ENCODE measurements at places on chromosomes 2 and 18. TPM values are rescaled to one million over a fixed set of nuclear protein-coding genes. Genes with fewer than 3 reads are reported as not detected.
A peak's percentile ranks its signal among the peaks of the same experiment; 100 is the strongest.

DNA sequence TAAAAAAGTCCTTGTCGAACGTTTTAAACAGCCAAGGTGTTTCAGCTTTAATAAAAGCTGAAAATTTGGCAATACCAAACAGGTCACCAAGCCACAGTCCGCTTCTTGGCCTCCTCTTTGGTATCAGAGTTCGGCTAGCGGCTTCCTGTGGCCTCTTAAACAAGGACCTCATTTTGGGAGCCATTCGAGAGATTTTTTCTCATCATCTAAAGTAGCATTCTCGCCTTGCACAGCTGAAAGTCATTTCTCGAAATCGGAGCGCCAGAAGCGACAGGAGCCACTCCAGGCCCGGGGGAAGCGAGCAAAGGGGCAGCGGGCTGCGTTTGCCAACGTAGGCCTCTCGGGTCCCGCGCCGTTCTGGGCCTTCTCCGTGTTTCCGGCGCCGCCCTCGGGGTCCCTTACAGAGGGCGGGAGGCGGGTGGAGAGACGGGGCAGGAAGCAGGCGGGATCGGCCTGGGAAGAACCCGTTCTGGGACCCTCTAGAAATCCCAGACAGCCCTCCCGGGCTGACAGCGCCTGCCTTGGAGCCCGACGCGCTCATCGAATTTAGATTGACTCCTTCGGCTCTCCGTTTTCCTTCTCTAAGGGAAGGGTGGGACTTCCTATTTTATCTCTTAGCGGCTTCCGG, 522 bp upstream of the ZNF407 start:
- peak overlapping the region; percentile 99 for H3K27ac ChIP-seq
- peak overlapping the region; percentile 96 for H3K4me3 ChIP-seq
- H3K27me3 ChIP-seq: no peaks in the 10 kb centered on the region
- peak; percentile 37 for DNase-seq

GRCh38 chr18:49846361-49846662, 33.0 kb upstream of the ACAA2 start:
- H3K27ac ChIP-seq: no peak overlapping the region
- no peak for DNase-seq
- H3K4me3 ChIP-seq: no peak overlapping the region
- H3K4me1 ChIP-seq: peaks cover 3% of the 10 kb centered on the region
- H3K27me3 ChIP-seq: no peaks in the 10 kb centered on the region

- no peak overlapping the region for H3K27ac ChIP-seq
- no peak overlapping the region for H3K4me3 ChIP-seq
- no peak for DNase-seq
- H3K4me1 ChIP-seq: peaks cover 14% of the 10 kb centered on the region
- no peaks in the 10 kb centered on the region for H3K27me3 ChIP-seq
These were observed 62.9 kb downstream of the MTHFD2 start for GRCh38 chr2:74261204-74261864.

GRCh38 chr2:233851169-233851568, 3.2 kb downstream of the HJURP start:
- no peak for DNase-seq
- no peak overlapping the region for H3K27ac ChIP-seq
- H3K36me3 ChIP-seq: peaks cover 12% of the 10 kb centered on the region
- H3K27me3 ChIP-seq: no peaks in the 10 kb centered on the region
- no peak overlapping the region for H3K4me3 ChIP-seq

DNA sequence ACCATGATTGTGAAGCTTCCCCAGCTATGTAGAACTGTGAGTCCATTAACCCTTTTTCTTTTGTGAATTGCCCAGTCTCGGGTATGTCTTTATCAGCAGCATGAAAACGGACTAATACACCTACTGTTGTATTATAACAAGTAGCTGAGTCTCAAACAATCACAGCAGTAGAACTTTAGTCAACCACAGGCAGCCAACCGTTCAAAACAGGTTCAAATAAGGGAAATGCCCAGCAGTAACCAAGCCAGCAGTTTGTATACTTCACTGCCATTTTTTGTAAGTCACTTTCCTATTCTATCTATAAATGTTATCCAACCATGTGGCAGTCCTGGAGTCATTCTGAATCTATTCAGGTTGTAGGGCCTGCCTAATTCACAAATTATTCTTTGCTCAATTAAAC, 1560.6 kb upstream of the SLC39A10 start:
- no peak for DNase-seq
- H3K4me1 ChIP-seq: no peaks in the 10 kb centered on the region
- no peak overlapping the region for H3K27ac ChIP-seq
- no peak overlapping the region for H3K4me3 ChIP-seq
- no peaks in the 10 kb centered on the region for H3K36me3 ChIP-seq

DNA sequence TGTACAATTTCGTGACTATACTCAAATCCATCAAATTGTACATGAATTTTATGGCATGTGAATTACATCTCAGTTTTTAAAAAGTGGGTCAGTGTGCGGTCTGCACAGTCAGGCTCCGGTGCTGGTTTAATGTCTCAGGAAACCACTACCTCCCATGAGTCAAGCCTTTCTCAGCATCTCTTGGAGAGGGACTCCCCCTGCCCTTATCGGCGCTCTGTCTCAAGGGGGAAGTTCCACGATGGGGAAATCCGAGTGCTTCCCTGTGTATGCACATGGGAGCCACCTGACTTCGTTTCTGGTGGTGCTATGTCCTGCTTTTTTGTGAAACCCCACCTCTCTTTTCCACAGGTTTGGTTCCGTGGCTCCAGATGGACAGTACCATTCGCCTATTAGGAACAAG, 72.5 kb downstream of the ACOXL start:
- no peaks in the 10 kb centered on the region for H3K36me3 ChIP-seq
- no peak overlapping the region for H3K27ac ChIP-seq
- DNase-seq: no peak
- no peak overlapping the region for H3K4me3 ChIP-seq

DNA sequence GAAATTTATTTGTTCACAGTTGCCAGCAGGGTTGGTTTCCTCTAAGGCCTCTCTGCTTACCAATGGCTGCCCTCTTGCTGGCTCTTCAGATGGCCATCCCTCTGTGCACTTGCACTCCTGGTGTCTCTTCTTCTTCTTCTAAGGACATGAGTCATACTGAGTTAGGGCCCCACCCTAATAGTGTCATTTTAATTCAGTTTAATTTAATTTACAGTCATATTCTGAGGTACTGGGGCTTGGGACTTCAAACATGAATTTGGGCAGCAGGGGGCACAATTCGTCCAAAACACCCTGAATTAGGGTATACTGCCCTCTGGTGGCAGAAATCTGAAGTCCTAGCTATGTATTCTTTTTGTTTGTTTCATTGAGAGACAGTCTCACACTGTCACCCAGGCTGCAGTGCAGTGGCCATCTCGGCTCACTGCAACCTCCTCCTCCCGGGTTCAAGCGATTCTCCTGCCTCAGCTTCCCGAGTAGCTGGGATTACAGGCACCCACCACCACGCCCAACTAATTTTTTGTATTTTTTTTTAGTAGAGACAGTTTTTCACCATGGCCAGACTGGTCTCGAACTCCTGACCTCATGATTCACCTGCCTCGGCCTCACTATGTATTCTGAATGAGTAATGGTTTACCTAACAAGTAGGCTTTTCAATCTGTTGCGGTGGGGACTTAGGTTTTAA, 19.8 kb downstream of the SLC4A1AP start:
- peaks cover 22% of the 10 kb centered on the region for H3K36me3 ChIP-seq
- no peaks in the 10 kb centered on the region for H3K4me1 ChIP-seq
- peak; percentile 60 for DNase-seq
- peak overlapping the region; percentile 89 for H3K27ac ChIP-seq

The TANC1 gene
- total RNA-seq: 134 TPM

GRCh38 chr2:84847326-84848050, 33.4 kb downstream of the TRABD2A start:
- H3K27me3 ChIP-seq: peaks cover 21% of the 10 kb centered on the region
- DNase-seq: no peak
- no peak overlapping the region for H3K27ac ChIP-seq

The DCTN1 gene
- 125 TPM for total RNA-seq

The KDM3A gene
- 103 TPM for total RNA-seq

DNA sequence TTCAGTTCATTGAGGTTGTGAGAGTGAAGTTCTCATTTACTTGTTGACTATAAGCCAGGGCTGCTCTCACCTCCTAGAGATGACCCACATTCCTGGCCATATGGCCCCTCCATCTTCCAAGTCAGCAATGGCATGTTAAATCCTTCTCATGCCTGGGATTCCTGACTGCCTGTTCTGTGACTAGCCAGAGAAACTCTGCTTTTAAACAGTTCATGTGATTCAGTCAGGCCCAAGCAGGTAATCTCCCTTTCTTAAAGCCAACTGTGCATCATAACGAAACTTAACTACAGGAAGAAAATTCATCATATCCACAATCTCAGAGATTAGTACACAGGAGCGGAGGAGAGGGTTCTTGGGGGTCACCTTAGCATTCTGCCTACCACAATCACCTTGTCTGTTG, 11.5 kb downstream of the DPP4 start:
- DNase-seq: no peak
- H3K27me3 ChIP-seq: peaks cover 1% of the 10 kb centered on the region
- no peak overlapping the region for H3K27ac ChIP-seq
- H3K4me3 ChIP-seq: no peak overlapping the region
- H3K4me1 ChIP-seq: no peaks in the 10 kb centered on the region

The MALL gene
- total RNA-seq: 5.4 TPM

DNA sequence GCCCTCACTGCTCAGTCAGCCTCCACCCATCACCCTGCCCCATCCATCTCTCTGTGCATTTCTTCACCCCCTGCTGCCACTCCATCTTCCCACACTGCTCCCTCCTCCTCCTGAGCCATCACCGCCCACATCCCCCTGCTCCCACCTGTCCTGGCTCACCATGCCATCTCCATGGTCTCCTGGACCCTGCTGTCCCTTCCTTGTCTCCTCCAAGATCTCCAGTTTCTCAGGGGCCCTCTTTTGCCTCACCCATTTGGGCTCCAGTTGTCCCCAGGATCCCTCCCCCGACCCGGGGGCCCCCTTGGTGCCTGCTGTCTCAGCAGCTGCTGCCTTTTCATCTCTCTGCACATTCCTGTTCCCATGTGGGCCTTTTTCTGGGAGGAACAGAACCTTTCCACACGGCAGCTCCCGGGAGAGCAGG, 10.6 kb downstream of the SPEG start:
- peaks cover 31% of the 10 kb centered on the region for H3K4me1 ChIP-seq
- H3K36me3 ChIP-seq: peaks cover 6% of the 10 kb centered on the region
- no peak for DNase-seq
- H3K4me3 ChIP-seq: no peak overlapping the region

GRCh38 chr2:141048951-141049350, 1081.9 kb downstream of the LRP1B start:
- no peaks in the 10 kb centered on the region for H3K4me1 ChIP-seq
- H3K36me3 ChIP-seq: no peaks in the 10 kb centered on the region
- no peak overlapping the region for H3K27ac ChIP-seq
- no peaks in the 10 kb centered on the region for H3K27me3 ChIP-seq
- H3K4me3 ChIP-seq: no peak overlapping the region
- no peak for DNase-seq

DNA sequence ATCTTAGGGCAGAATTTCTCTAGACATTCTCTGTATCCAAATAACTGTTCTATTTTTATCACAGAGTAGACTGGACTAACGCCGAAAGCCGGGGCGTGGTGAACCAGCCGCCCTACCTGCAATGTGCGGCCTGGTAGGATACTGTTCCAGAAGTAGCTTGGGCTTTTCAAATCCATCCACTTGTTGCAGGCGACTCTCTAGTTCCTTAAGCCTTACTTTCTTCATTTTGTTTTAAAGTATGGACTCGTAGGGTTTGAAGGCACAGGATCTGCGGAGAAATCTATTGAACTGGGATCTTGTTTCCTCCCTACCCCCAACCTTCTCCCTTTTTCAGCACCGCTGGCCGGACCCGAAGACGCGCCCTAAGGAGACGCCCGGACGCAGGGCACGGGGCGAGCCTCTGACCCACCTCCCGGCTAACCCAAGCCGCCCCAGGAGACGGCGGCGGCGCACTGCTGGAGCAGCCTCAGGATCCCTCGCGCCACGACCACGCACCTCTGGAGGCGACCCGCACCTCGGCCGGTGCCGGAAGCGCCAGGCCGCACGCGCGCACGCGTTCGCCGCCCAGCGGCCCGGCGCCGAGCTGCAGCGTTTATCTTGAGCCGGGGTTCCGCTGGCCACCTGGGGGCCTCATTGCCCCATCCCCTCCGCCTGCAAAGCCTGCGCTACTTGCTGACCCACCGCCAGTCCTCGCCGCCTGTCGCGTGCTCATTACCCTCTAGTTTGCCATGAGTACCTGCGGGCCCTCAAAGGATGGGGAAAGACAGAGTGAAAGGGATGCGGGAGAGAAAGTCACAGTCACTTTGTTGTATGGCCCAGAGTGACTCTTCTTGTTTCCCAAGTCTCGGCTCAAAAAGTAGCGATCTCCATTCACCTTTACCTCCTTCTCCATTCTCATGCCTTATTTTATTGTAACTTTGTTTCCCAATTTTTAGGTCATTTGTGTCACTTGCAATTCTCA, at the start of gene METTL5:
Gene METTL5 (minus strand): TSS at position 533 of the 961 bp plus-strand sequence. CDS start 308 bp downstream, at position 225.
- H3K4me1 ChIP-seq: peaks cover 34% of the 10 kb centered on the region
- DNase-seq: peak; percentile 74
- peak within 1 kb of the TSS; percentile 78 for H3K4me3 ChIP-seq
- peak within 1 kb of the TSS; percentile 89 for H3K27ac ChIP-seq
- peaks cover 6% of the 10 kb centered on the region for H3K36me3 ChIP-seq
- no peaks in the 10 kb centered on the region for H3K27me3 ChIP-seq

DNA sequence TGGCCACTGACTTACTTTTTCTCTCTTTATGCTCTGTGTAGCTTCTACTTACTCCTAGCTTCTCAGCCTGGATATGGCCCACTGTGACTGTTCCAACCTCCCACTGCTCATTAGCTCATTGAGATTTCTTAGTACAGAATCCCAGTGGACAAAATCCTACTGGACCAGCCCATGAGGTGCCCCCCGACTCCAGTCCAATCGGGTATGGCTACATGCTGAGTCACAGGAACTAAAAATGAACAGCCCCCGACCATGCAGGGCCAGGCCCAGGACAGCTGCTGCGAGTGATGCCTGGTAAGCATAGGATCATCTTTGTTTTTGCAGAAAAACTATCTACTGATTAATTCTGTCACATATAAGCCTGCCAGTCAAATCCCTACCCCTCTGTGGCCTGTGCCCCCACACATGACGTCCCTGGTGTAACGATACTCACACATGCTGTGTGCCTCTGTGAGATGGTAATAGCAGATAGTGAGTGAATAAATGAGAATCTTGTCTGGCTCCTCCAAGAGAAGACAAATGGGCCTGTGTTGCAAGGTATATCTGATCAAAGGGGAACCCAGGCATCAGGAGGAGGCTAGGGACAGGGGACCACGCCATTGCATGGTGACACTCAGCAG, 85.9 kb upstream of the KLF7 start:
- no peaks in the 10 kb centered on the region for H3K36me3 ChIP-seq
- DNase-seq: no peak
- H3K27ac ChIP-seq: no peak overlapping the region

DNA sequence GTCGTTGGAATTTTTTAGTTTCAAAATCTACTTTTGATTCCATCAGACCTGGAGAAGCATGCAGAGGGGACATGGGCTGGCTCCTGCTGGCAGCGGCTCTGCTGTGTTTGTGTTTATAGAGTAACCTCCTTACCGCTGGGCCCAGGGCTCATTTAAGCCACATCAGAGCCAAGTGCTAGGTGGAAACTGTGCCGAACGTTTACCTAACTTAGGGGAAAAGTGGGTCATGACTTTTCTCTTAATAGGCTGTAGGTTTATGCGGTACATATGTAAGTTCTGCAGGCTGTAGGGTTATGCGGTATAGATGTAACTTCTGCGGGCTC, 17.7 kb downstream of the CNDP2 start:
- no peak overlapping the region for H3K27ac ChIP-seq
- no peak overlapping the region for H3K4me3 ChIP-seq
- DNase-seq: no peak
